Hematopoietic multipotent progenitor cell treated with erythropoietin and hydrocortisone succinate and interleukin-3 and kit ligand, for 4 days (in vitro differentiated cells): ENCODE measurements at places on chromosomes 4 and X.
A peak's percentile ranks its signal among the peaks of the same experiment; 100 is the strongest.

DNA sequence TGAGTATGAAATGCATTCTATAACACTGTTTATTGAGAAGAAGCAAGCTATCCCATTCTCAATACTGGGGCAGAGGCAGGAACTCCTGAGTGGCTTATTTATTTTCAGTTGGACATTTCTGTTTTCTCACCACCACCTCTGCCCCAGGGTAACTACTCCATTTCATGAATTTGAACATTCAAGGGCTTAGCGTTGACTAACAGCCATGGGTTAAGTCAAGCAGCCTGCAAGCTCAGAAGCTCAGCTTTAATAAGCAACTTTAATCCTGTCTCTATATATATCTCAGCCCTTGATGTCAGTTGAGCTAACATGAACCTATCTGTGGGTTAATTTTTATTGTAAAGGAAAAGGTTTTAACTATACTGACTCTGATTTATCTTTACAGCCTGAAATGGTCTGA lies 93.8 kb downstream of the MBNL3 start:
- DNase-seq, result no peak

DNA sequence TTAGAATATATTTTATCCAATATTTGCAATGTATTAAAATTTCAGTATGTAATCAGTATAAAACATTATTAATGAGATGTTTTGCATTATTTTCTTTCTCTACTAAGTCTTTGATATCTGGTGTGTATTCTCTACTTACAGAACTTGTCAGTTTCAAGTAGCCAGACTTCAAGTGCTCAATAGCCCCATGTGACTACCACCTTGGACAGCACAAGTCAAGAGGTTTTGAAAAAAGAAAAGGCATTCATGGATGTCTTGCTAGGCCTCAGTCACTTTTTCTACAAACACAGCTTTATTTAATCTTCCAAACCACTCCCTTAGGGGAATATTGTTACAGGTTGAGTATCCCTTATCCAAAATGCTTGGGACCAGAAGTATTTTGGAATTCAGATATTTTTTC lies 189.4 kb downstream of the QDPR start:
- no peak for DNase-seq

GRCh38 chrX:133072566-133072965 lies 24.3 kb downstream of the USP26 start:
- no peak for DNase-seq

- DNase-seq, result peak; percentile 52
Observed at GRCh38 chr4:152063621-152064240, 302.9 kb upstream of the GATB start.

DNA sequence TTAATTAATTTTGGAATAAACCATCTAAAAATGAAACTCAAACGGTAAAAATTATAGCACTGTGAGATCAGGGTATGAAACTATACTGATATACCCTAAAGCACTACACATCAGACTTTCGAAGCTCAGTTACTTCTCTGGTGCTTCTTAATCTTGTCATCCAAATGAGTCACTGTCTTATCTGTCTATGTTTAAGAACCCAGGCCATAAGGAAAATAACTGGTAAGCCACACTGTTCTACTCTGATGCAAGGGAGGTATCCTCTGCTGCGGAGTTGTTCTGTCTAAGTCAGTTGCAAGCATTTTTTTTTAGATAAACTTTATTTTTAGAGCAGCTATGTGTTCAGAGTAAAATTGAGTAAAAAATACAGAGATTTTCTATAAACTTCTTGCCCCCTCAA lies 830.8 kb upstream of the POU3F4 start:
- no peak for DNase-seq

DNA sequence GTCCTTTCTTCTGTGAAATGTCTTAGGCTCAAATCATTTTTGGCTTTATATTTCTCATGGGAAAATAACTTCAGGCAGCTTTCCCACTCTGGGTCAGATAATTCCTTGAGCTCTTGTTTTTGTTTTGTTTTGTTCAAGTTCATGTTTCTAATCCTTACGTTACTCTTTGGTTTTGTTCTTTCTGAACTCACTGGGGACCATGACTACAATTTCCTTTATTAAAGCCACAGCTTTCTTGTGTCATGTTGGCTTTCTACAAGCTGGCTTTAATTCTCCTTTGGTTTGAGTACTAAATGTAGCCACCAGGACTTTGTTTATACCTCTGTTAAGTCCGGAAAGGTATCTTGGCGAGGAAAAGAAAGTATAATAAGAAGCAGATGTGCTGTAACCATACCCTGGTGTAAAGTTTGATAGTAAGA lies 30.8 kb upstream of the ANXA3 start:
- DNase-seq, result no peak

GRCh38 chr4:137688651-137689050 lies 156.4 kb upstream of the PCDH18 start:
- DNase-seq, result no peak

- DNase-seq, result peak; percentile 8
Observed at GRCh38 chr4:185235843-185236503, 26.6 kb downstream of the SNX25 start.

DNA sequence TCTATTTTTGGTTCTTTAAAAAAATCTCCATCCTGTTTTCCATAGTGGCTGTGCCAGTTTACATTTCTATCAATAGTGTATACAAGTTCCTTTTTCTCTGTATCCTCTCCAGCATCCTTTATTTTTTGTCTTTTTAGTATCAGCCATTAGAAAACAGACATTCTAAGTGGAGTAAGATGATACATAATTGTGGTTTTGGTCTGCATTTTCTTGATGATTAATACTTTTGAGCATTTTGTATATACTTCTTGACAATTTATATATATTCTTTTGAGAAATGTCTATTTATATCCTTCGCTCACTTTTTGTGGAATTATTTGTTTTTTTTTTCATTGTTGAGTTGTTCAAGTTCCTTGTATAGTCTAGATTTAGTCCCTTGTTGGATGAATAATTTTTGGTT lies 382.2 kb upstream of the SPOCK3 start:
- DNase-seq, result no peak

DNA sequence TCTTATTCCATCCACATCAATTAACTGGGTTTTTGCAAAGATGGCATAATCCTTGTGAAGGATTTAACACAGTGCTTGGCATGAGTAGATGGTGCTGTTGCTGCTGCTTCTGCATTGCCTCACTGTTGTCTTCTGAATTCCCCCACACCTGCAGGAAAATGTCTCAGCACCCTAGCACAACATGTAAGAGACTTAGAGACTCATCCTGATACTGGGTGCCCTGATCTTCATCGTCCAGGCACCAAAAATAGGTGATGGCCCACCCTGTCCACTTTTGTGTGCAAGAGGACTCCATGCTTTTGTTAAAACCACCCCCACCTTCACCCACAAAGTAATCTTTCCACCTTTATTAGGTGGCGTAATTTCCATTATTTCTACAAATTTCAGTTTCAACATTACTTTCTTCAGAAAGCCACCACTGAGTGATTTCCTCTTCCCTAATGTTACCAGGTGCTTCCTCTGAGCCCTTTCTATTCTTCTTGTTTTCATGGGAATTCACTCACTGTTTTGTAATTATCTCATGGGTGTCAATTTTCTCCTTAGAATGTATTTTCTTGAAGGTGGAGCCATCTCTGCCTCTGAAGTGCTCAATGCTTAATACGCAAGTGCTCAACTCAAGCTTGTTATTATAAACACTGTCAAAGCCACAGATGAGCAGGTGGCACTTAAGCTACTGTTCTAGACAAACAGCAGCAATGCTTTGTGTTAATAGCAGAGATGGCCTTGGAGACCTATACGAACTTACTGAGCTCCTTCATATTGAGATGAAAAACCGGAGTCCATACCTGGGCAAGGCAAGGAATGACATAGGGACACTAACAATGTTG lies 89.5 kb downstream of the HS3ST1 start:
- DNase-seq, result peak; percentile 2

- no peak for DNase-seq
Observed at GRCh38 chrX:122943918-122944317, 240.2 kb upstream of the GRIA3 start.

DNA sequence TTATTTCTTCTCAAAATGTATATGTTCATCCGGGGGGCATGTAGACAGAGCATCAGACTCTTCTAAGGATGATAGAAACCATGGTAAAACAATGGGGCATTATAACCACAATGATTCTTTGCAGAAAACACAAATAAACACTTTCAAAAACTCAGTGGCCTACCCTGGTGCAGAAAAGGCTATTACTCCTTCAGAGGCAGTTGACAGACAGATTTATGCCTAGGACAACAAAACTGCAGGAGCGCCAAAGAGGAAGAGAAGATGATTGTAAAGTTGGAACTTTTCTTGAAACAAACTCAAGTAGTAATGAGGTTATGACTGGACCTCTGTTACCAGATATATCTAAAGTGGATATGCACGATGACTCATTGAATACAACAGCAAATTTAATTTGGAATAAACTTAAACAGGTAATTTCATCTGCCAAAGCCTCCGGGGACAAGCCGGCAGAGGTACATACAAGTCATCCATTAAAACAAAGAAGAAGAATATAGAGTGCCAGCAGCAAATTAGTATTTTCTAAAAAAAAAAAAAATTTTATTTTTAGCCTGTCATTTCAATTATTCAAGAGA lies 1068.4 kb upstream of the INTU start:
- DNase-seq, result no peak

GRCh38 chr4:40419231-40419912 lies 84.2 kb downstream of the CHRNA9 start:
- no peak for DNase-seq

DNA sequence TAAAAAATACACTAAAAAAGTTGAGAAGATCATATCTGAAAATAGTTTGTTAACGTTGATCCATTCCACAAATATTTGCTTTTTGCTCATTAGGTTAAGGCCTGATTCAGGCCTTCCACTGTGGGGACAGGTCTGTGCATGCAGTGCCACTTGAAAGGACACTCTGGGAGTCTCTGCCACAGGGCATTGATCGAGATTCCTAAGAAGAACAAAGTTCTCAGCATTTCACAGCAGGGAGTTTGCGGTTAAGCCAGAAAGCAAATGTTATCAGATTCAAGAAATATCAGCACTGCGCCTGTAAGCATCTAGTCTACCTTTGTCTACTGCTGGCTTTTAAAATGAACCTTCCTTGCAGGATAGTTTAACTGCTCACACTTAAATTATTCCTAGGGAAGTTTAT lies 62.2 kb upstream of the TNIP3 start:
- no peak for DNase-seq

DNA sequence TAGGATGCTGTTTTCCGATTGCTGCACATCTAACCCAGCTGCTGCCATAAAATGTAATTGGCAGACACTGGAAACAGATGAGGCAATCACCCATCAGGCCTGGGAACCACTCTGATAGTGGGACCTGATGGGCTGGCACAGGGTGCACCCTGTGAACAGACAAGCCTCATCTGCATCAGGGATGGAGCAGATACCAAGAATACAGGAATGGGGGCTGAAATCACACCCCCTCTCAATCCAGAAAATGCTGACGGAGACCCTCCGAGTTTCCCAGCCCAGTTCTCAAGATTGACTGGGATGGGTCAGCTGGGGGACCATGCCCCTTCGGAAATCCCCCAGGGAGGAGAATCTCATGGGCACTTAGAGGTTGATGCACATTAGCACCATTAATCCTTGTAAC lies 28.8 kb upstream of the PPP2R2C start:
- DNase-seq, result no peak

DNA sequence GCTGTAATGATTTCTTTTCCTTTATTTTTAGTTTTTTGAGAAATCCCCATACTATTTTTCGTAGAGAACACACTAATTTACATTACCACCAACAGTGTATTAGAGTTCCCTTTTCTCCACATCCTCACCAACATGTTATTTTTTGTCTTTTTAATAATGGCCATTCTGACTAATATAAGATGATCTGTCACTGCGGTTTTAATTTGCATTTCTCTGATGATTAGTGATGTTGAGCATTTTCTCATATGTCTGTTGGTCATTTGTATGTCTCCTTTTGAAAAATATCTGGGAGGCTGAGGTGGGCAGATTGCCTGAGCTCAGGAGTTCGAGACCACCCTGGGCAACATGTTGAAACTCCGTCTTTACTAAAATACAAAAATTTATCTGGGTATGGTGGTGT lies 30.2 kb downstream of the SPINK2 start:
- no peak for DNase-seq

DNA sequence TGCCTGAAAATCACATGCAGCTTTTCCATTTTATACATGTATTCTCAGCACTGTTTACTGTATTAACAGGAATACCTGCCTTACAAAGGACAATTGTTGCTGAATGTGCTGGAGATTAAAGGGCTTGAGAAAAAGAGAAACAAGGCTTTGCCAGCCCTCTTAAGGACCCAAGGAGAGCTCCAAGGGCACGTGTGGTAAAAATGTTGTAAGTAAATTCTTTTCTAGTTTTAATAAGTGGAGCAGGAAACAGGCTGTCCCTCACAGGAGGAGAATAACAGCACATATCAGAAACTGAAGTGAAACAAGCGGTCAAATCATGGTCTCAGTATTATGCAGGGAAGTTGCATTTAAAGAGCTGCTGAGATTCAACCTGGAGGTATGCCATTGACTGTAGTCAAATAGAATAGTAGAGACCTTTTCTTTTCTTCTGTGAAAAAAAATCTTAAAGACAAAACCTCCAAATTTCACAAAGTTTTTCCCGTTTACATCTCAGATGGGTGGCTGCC lies 18.5 kb downstream of the IGFBP7 start:
- no peak for DNase-seq

- DNase-seq, result no peak
Observed at GRCh38 chrX:74262452-74263209, 41.3 kb upstream of the ZCCHC13 start.

- DNase-seq, result no peak
Observed at GRCh38 chrX:2484721-2485648, 15.8 kb downstream of the DHRSX start.

- DNase-seq, result no peak
Observed at GRCh38 chrX:121569609-121570008, 522.2 kb downstream of the GLUD2 start.

- DNase-seq, result no peak
Observed at GRCh38 chr4:141246243-141246642, 25.5 kb downstream of the ZNF330 start.

DNA sequence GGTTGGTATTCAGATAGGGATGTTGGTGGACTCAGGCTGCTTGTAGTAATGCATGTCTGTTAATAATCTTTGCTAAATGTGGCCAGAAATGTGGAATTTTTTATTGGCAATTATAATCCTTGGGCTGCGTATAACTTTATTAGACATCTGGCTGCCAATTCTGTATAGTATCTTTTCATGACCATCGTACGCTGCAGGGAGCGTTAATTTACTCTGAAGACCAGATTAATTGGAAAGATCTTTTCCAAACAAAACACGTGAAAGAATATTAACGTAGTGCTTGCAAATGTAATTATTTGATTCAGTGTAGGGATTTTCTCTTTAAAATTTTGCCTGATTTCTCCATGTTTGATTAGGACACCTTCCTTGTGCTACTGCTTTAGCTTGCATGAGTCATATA lies 38.8 kb upstream of the FTHL17 start:
- DNase-seq, result no peak

DNA sequence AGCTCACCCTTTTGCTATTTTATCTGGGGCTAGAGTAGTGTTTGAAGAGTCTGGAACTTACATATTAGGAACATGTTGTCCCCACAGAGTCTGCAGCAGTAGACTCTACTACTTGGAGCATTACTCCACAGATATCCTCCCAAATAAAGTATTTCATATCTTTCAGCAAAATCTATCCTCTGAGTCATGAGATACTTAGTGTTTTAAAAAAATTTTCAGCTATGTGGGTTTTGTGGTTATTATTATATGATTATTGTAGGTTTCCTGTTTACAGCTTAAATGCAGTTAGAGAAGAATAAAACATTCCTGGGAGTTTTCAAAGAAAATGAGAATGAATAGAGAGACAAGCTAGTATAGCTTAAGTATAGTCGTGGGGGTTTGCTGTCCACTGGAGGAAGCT lies 30.9 kb downstream of the PAGE2 start:
- DNase-seq, result peak; percentile 29
